ENCODE measurements at places on chromosomes 12 and 14.
A peak's percentile ranks its signal among the peaks of the same experiment; 100 is the strongest.

DNA sequence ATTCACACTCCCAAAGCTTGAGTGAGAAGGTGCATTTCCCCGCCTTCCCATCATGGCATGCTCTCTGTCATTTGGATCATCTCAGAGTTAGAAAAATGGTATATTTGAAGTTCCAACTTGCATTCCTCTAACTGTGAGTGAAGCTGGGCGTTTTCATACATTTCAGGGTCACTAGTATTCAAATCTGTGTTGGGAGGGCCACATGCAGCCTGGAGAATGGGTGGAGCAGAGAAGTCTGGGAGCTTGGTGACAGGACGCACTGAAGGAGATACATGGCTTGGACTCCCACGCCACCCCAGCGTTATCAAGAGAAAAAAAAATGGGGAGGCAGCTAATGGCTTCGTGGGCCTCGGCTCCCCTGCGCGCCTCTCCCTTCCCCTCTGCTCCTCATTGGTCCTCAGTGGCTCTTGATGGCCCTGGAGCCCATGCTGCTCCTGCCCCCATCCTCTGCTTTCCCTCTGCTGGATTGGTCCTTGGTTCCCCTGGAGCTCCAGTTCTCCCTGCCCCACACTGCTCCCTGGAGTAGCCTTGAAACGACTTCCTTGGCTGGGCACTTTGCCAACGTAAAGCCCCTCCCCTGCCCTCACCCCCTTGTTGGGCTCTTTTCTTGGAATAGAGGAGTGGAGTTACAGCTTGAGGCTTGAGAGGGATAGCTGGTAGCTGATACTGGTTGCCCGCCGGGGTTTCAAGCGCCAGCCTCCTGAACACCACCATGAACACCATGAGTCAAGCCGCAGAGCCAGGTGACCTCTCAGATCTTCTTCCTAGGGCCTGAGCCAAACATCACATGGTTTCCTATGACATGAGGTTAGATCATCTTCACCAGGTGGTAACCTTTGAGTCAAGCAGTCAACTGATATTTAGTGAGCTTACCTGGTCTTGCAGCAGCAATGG, 139.6 kb downstream of the PRKCH start:
- no peak for DNase-seq

DNA sequence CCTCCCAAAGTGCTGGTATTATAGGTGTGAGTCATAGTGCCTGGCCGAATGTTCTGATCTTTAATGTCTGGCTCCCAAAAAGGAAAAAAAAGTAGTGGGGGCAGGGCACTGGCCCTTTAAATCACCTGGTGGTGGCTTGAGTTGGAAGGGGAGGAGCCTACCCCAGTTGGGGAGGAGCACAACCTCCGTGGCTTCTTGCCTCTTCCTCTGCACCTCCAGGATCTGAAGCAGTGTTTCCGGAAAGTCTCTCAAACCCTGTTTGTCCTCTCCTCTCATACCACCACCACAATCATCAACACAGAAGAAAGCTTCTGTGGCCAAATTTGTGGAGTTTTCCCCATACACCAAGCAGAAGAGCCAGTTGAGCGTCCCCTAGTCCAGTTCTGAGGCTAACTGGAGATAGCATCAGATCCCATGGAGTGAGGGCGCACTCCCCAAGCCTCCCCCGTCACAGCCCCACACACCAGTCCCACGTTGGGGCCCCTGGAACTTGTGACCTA, 24.3 kb upstream of the RCOR1 start:
- no peak for DNase-seq

GRCh38 chr14:96037891-96038557, 1.1 kb upstream of the C14orf132 start:
- DNase-seq: no peak

DNA sequence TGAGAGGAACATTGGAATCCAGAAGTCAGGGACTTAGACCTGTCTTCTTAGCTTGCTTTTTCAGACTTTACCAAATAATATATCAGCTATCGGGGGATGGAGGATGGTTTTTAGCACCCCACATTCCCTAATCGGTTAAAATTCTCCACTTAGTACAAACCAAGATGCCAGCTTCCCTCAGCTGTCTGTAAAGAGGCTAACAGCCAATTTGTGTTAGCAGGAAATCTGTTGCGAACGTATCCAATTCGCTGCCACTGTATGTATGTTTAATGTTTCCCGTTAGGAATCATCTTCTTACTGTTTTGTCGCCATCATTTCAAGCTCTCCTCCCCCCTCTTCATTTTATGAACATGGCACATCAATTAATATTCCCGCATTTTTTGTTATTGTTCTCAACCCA, 289.0 kb downstream of the BCL11B start:
- DNase-seq: no peak

- DNase-seq: no peak
These were observed 60.7 kb downstream of the CLMN start for GRCh38 chr14:95258754-95259593.

DNA sequence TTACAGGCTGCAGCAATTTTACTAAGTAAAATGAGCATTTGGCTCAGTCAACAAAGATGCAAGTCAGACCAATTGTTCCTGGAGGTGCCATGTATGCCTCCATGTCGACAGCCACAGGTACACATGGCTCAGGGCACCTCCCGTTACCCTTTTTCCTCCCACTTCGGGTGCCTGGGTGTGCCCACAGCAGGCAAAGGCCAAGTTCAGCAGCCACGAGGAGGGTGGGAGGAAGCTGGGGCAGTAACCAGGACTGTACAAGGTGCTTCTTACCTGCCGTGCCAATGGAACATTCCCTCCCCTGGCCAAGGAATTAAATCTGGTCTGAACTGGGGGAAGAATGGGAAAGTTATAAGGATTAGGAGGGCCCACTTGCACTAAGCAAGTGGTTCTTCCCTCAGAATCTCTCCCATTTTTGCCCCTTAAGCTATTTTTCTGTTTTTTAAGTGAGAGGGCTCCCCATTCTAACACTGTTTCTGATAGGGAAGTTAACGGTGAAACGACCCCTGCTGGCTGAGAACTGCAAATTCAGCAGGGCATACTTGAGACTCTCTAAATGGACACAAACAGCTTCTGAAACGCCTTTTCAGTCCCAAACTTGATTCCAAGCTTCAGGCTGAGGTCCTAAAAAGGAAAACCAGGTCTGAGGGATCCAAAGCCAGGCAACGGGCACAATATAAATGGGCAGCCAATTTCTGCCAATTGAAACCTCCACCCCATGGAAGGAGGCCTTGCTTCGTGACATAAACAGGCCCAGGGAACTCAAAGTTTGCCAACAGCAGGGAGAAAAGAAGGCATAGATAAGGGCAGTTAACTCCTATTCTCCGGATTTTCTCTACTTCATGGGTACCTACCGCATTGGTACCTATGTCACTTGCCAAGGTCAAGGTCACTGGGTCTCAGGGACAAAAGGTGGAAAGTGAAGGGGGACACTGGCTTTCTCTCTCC, 24.8 kb downstream of the CLECL1 start:
- peak; percentile 39 for DNase-seq

GRCh38 chr14:39393289-39393688, 38.9 kb downstream of the FBXO33 start:
- DNase-seq: no peak

DNA sequence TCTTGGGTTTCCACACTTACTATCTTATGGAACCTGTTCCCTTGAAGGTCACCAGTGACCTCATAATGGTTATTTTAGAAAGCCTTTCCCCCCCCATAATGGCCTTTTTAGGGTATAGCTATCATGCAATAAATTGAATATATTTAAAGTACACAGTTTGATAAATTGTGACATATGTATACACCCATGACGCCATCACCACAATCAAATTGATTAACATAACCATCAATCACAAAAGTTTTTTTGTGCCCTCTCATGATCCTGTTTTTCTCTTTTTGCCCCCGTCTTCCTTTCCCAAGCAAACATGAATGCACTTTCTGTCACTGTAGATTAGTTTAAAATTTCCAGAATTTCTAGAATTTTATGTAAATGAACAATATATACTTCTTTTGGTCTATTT, 28.7 kb upstream of the OR4E1 start:
- DNase-seq: no peak

GRCh38 chr14:93527203-93527607, 96.5 kb downstream of the UNC79 start:
- no peak for DNase-seq

GRCh38 chr14:66133666-66134065, 352.5 kb upstream of the CCDC196 start:
- no peak for DNase-seq

GRCh38 chr14:21308132-21308478, 28.2 kb downstream of the RPGRIP1 start:
- no peak for DNase-seq

- DNase-seq: no peak
These were observed 19.8 kb downstream of the ACAD10 start for GRCh38 chr12:111705672-111706071.

- peak; percentile 87 for DNase-seq
These were observed 18.1 kb downstream of the MLXIP start for GRCh38 chr12:122096591-122097149.

DNA sequence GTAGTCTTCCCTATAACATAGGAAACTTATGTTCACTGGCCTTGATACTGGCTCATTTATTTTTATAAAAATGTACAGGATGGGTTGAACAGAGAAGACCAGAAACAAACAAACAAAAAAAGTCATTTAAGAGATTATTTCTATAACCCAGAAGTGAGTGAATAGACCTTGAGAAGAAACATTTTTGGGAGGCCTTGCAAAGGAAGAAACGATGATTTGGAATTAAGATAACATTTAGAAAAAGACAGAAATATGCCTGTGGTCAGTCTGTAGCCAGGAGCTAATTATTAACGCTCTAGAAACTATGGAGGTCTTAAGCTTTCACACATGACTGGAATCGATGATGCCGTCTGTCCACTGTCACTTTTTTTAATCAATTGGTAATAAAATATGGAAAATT, 264.0 kb downstream of the EGLN3 start:
- no peak for DNase-seq

- DNase-seq: no peak
These were observed 618 bp upstream of the PGAM5 start for GRCh38 chr12:132710043-132710404.

DNA sequence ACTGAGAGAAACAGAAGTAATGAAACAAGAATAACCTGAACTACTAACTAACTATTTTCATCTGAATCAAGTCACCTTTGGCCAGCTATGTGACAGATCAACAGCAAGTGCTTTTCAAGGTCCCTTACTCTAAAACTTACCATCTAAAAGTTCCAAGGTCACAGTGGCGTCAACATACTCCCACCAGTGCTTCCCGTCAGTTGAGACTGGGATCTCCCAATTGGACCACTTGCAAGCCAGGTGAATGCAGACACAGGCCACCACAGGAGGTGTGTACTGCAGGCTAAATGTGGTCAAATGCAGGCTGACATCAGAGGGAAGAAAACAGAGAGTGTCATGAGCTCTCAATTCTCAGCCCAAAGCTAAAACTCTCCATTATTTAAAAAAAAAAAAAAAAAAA, 13.8 kb upstream of the KANSL2 start:
- DNase-seq: no peak

- DNase-seq: no peak
These were observed 350.8 kb upstream of the STXBP6 start for GRCh38 chr14:25400607-25401206.

DNA sequence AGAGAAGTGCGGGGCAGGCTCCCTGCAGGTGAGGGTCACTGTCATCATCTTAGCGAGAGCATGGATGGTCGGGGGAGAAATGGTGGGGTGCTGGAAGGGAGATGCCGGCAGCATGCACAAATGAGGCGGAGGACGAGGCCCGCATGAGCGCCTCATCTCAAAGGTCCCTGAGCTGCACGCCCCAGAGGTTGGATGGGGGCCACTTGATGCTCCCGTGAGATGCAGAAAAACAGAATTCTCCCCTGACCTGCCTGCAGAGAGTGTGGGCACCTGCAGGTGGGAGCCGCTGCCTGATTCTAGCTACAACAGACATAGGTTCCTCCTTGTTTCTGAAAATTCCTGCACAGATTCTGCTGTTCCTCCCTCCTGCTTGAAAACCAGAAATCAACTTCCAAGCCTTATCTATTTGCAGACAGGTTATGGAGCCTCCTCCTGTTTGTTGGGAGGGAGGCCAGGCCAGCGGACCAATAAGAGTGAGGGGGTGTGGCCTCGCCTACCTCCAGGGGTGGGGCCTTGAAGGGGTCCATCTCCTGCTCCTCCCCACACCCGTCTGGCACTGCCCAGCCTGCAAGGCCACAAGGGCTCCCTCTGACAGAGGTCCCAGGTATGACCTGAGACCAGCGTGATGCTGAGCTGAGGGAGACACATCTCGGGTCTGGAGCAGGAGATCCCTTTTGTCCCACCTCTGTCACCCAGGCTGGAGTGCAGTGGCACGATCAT, 67.2 kb downstream of the KDM2B start:
- DNase-seq: no peak

DNA sequence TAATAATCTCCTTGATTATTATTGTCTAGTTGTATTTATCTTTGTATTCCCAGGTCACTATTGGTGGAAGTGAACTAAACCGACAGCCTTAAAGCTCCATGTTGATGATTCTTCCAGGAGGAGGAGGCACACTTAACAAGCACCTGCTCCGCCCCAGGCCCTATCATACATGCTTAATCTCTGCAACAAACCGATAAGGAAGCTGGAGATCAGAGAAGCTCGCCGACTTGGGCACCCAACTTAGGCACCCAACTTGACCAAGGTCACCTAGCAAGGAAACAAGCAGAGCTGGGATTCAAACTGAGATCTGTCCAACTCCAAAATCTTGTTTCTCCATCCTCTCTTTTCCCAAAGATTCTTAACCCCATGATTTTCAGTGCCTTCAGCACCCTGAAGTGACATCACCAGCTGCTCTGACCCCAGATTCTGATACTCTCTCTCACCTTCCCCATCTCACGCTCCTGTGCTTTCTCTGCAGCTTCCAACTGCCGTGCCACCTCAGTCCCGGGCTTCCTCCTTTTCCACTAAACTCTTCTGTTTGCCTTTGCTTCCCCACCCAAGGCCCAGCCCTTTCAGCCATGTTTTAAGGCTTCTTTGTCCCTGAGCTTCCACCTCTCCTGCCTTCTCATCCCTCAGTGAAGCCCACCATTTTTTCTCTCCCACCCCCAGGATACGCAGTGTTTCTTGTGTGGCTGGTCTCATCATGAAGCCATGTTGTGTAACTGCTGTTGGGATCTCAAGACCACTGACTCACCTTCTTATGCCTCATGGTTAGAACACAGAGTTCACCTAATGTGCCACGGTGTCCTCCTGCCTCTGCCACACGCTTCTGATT, 6.6 kb upstream of the KRT18 start:
- DNase-seq: no peak

GRCh38 chr14:79101388-79101787, 931.2 kb downstream of the NRXN3 start:
- DNase-seq: no peak

Data from posterior cingulate gyrus (tissue), 11 donors.